ENCODE measurements at places on chromosomes 4 and X.

DNA sequence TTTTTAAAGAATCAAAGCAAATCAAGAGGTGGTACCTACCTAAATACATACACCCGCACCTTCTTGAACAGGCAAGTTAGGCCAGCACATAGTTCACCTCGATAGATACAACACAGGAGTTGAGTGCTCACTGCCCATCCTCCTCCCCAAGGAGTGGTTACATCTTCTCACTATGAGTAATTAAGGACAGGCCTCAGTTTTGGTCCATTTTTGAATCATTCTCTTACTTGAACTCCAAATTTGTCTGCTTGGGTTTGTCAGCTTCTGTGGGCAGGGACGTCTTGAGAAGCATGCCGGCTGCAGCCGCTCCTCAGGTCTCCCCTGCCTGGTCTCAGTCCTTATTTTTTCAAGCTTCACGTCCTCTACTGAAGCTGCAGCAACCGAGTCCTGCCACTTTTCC is 190.6 kb upstream of the RBPJ start:
- DNase-seq, result no peak

- DNase-seq, result no peak
Measured at GRCh38 chrX:130994671-130995070, 63.5 kb upstream of the ARHGAP36 start.

DNA sequence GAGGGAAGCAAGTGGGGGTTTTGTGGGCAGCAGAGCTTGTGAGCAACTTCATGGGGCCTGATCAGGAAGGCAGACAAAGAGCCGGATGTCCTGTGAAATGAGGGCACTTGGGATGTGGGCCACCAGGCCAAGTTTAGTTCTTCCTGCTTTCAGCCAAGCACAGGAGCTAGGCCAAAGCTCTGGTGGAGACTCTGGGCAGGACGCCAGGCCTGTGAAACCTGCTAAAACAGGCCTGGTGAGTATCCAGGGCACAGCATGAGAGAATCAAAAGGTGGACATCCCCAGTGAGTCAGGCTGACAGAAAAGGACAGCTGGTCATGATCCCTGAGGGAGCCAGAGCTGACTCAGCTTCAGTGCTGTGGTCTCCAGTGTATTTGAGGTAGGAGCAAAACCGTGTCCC is 95.7 kb downstream of the NPNT start:
- DNase-seq, result peak; percentile 20

DNA sequence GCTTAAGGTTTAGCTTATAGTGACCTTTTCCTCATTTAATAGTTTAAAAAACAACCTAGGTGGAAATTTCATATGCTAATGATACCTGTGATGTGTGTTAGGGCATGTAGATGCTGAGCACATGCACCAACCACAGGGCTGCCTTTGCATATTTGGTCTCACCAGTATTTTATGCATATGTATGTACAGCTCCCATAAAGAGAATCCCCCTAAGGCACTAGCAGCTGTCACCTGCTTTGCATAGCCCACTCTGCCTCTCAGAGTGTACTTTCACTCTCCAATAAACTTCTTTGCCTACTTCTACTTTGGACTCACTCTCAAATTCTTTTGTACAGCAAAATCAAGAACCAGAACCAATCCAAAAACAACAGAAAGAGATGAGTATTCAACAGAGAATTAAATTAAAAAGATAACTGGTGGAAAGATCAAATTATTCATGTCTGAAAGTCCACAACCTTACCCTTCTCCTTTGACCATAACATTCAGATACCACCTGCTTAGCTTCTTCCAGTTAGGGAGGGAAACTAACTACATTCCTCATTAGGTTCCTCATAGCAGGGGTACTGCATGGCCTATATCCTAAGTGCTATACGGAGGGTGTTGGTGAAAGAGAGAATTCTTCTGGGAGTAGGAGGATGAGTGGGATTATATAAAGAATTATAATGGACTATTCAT is 250.5 kb downstream of the STPG2 start:
- DNase-seq, result no peak

DNA sequence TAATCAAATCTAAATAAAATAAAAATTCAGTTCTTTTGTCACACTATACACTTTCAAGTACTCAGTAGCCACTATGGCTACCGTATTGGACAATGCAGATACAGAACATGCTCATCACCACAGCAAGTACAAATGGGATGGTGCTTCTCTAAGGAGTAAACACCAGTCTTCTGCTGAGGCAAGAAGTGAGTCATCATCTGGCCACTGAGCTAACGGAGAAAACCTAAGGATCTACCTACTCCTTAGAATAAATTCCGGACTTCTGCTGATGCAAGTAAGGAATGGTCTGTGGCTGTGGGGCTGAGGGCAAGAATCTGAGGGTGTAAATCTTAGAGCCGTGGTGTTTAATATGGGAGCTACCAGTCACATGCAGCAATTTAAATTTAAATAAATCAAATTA is 11.3 kb upstream of the RBMXL3 start:
- no peak for DNase-seq

DNA sequence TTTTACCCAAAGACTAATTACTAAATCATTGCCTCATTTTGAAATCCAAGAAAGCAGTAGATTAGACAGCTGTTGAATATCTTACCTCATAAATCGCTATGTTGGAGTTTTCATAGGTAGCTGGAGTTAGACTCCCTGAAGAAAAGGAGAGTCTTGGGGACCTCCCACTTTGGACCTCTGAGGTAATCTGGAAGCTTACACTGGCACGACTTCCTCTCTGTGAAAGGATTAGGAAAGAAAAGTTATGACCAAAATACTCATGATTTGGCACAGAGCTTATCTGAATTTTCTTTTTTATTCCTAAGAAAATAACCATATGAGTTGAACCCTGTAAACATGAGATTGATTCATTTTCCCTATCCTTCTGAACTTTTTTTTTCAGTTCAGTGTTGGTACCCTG is 40.6 kb downstream of the GUCY2F start:
- no peak for DNase-seq

- DNase-seq, result no peak
Measured at GRCh38 chr4:78610546-78611214, 59.1 kb downstream of the ANXA3 start.

- no peak for DNase-seq
Measured at GRCh38 chr4:139901531-139902320, 236.1 kb downstream of the MGST2 start.

DNA sequence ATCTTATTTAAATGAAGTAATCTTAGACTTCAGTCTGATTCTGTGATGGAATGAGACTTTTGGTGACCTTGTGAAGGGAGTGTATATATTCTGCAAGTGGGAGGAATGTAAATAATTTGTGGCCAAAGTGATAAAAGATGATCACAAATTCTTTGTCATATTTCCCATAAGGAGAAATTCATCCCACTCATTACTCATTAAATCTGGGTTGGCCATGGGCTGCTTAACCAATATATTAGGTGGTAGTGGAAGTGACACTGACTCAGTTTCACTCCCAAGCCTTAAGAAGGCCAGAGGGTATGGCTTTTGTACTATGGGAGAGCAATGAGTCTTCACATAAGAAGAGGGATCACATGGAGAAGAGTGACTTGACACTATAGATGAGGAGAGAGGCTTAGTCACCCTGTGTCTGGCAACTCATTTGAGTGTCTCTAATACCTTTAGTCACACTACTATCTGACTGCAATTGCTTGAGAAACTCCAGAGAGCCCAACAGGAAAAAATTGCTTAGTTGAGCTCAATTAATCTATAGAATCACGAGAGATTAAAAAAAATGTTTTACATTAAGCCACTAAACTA is 408.2 kb upstream of the PITX2 start:
- no peak for DNase-seq

GRCh38 chrX:114058988-114059418 is 524.9 kb upstream of the HTR2C start:
- no peak for DNase-seq

GRCh38 chr4:53997898-53998297 is 66.5 kb downstream of the CHIC2 start:
- DNase-seq, result no peak

DNA sequence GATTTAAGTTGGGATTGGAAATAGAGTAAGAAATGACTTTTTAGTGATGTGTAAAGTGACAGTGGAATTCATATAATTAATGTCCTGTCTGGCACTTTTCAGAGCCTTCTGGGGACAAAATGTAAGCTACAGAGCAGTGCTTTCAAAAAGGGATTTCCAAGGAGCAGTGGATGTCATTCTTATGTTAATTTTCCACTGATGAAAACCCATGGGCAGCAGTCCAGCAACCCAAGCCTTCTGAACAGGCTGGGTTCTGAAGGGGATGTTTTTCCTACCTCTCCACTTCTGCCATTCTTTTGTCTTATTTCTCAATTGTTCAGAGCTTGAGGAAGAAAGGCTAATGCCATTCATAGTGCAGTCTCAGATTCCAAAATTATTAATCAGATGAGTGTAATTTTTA is 717.6 kb upstream of the HS3ST1 start:
- no peak for DNase-seq

GRCh38 chrX:135438734-135439043 is 16.9 kb downstream of the SMIM10L2A start:
- DNase-seq, result no peak

- no peak for DNase-seq
Measured at GRCh38 chr4:143417679-143418403, 81.2 kb downstream of the GAB1 start.

DNA sequence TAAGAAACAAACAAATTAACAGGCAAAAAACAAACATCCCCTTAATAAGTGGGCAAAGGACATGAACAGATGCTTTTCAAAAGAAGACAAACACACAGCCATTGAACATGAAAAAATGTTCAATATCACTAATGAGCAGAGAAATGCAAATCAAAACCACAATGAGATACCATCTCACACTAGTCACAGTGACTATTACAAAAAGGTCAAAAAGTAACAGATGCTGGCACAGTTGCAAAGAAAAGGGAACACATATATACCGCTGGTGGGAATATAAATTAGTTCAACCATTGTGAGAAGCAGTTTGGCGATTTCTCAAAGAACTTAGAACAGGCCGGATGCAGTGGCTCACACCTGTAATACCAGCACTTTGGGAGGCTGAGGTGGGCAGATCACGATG is 146.1 kb upstream of the NEIL3 start:
- no peak for DNase-seq

DNA sequence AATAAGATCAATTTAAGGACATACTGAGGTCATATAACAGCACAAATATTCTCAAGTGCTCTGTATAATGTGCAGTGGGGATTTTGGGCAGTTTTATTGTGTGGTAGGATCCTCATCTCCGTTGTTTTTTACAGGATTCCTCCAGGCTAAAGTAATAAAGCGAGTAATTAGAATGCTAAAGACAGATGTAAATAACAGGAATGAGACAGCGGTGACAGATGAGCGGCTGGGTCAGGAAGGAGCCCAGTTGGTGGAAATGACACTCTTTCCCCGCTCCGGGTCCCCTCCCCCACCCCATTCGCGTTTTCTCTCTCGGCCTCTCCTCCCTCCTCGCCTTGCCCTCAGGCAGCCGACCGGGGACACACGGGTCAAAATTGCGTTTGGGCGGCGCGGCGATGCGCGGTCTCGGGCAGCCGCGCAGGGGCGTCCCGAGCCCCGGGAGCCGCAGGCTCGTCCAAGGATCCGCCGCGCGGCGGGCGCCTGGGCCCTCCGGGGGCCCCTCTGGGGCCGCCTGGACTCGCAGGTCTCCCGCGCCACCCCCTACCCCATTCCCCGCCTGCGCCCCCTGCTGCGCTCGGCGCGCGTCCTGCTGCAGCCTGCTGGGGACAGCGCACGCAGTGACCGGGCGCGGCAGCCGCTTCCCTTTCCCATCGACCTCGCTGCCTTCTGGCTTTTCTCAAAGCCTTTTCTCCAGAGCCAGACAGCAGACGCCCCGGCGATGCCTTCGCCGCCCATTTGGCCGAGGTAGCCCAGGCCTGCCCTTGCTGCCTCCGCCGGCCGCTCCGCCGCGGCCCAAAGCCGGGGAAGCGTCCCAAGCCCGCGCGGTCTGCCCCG is 16.2 kb downstream of the POU4F2 start:
- no peak for DNase-seq

- no peak for DNase-seq
Measured at GRCh38 chr4:58261526-58261925, 1151.3 kb upstream of the IGFBP7 start.

DNA sequence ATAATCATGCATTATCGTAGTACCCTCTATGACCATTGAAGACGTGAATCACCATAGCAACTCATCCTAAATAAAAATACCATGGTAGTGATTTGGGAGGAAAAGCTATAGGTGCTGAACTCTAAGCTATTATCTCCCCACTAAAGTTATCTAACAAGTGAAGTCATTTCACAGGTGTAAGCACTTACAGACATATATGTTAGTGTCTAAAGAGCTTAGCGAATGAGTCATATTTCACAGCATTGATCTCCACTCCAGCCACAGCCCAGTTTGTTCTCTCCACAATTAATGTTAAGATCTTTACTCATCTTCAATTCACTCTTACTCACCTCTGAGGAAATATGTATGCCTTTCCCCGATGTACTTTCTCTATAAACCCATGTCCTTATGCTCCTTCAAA is 57.0 kb downstream of the DCAF8L1 start:
- DNase-seq, result no peak

DNA sequence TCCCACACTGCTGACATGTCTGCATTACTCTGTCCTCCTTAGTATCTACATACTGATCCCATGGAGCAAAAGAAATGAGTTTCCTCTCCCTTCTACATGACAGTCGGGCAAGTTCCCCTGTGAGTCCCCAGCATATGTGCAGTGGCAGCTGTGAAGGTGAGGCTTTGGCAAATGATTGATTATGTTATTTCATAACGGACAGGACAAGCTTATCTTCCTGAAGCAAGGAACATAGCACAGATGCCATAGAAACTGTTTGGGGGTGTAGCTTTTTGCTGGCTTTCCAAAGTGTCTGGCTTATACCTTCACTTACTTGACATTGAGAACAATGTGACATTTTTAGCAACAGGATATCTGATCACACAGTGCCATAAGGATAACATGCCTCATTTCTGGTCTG is 136.8 kb upstream of the PDLIM3 start:
- no peak for DNase-seq

DNA sequence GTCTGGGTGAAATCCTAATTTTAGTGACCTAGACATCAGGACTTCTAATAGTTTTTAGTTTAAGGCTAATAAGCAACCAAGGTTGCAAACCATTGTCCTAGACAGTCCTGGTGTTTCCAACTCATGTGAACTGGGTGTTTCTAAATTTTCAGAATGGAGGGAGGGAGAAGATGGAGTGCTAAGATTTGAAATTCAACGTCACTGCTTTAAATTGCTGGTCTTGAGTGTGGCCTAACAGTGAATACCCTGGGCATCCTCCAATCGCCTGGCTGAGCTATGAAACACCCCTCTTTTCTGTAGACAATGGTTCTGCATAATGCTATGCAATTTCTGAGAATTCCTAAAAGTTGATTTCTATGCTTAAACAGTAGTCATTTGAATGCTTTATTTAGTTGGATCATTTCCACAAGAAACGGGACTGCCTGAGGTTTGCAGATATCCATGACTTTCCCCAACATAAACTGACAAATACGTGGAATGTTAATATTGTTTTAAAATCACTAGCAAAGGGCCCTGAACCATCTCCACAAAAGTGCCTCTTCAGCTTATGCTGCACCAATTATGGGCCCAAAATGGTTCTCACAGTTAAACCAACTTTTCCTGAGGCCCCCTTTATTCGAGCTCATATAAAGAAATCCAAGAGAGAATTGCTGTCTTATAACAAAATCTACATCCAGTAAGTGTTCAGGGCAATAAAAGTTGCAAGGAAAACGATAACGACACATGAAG is 1.1 kb downstream of the FBXL5 start:
- DNase-seq, result no peak

All from nucleus accumbens (tissue), 56 donors.